ENCODE measurements at places on chromosomes 7 and 10. TPM values are rescaled to one million over a fixed set of nuclear protein-coding genes. Genes with fewer than 3 reads are reported as not detected.

The HECTD2 gene
- 5.4 TPM for total RNA-seq

The PLCE1 gene
- total RNA-seq, result 0.12 TPM

The PDK4 gene
- total RNA-seq, result not detected

The DNA2 gene
- 40.3 TPM for total RNA-seq

The DEPP1 gene
- 1.4 TPM for total RNA-seq

The PPP3CB gene
- 45.7 TPM for total RNA-seq

The TBRG4 gene
- 107 TPM for total RNA-seq

The SCRN1 gene
- 10.3 TPM for total RNA-seq

DNA sequence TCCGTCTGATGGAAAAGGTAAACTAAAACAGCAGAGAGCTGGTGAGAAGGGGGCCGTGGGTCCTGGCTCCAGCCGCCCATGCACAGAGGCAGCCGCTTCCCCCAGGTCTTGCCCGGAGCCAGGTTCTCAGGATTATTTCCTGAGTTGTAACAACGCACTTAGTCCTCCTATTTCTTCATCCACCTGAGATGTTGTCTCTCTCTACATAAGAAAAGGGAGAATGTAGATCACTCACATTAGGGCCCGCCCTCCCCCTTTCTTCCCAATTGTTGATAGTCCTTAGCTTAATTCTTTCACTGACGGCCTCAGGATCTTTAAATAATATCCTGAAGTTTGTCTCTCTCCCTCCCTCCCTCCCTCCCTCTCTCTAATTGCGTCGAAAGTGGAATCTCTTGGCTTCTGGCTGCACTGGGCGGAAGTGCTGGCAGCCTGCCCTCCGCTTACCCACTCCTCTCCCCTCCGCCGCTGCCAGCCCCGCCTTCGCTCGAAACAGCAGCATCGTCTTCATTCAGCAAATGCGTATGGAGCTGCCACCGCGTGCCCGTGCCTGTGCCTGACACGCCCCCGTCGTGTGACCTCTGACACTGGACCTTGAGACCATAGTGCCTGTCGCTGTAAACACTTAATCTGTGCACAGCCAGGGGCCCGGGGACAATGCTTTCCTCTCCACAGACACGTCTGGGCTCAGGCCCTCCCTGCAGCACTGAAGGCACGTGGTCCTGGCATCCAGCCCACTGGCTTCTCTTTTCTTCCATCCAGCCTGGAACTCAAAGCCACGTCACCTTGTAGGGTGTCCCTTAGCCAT, 174.5 kb upstream of the PPP2R2D start:
- no peak for DNase-seq

DNA sequence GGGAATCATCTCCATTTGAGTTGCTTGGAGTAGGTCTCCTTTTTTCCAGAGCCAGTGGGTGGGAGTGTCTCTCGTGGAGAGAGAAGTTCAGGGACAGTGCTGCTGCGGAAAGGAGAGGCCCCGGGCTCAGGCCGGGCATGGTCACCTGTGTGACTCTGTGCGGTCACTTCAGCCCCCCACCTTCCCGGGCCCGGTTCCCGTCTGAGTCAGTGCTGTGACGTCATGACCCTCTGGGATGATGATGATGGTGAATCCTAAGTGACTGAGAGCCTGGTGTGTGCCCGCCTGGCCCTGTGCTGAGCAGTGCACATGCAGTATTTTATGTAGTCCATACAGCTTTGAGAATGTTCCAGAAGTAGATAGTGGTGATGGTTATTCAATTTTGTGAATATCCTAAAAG, 32.6 kb upstream of the AP5Z1 start:
- DNase-seq, result no peak

DNA sequence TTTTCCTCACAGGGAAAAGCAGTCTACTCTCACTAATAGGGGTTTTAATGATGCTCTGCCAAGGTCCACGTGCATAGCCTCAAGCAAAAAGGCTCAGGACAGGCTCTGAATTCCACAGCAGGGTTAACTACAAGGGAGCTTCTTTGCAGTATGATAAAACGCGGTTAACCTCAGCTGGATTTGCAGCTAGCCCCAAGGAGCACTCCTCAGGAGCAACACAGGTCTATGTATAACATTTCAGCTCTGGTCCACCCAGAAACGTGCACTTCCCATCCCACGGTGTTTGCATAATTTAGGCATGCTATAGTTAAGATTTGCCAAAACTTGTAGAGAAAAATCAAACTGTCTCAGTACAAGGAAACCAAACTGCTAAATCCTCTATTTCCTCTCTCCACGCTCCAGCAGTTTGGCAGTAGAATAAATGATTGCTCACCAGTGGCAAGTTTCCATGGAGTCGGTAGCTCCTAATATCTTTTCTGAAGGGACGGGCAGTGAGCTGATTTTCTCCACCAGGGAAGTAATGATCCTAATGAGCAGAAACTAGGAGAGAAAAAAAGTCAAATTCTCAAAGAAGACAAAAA, 13.1 kb upstream of the ASB4 start:
- no peak for DNase-seq

GRCh38 chr10:53808677-53809372, 992.2 kb downstream of the PCDH15 start:
- no peak for DNase-seq

- no peak for DNase-seq
Measured at GRCh38 chr10:71911296-71911953, 52.8 kb upstream of the CHST3 start.

- DNase-seq, result no peak
Measured at GRCh38 chr10:129851941-129852640, 112.0 kb downstream of the EBF3 start.

GRCh38 chr10:11894381-11895107, 71.4 kb downstream of the PROSER2 start:
- DNase-seq, result no peak

DNA sequence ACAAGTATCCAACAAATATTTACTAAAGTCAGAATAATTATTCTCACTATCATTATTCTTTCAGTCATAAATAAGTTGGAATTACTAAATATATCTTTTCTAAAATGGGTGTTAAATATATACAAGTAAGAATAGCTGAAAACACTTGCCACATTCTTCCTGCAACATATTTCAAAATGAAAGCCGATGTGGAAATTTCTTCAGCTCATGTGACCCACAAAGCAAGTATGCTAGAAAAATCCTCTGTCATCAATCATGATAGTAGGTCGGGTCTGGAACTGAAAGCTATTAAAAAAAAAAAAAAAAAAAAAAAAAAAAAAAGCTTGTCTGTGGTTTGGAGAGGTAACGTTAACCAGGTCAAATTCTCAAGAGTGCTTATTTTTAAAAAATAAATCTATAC, 344.7 kb downstream of the NEBL start:
- DNase-seq, result no peak

GRCh38 chr10:10385831-10386230, 631.8 kb upstream of the CELF2 start:
- DNase-seq, result no peak

- DNase-seq, result no peak
Measured at GRCh38 chr7:96985992-96986391, 19.4 kb upstream of the DLX6 start.

DNA sequence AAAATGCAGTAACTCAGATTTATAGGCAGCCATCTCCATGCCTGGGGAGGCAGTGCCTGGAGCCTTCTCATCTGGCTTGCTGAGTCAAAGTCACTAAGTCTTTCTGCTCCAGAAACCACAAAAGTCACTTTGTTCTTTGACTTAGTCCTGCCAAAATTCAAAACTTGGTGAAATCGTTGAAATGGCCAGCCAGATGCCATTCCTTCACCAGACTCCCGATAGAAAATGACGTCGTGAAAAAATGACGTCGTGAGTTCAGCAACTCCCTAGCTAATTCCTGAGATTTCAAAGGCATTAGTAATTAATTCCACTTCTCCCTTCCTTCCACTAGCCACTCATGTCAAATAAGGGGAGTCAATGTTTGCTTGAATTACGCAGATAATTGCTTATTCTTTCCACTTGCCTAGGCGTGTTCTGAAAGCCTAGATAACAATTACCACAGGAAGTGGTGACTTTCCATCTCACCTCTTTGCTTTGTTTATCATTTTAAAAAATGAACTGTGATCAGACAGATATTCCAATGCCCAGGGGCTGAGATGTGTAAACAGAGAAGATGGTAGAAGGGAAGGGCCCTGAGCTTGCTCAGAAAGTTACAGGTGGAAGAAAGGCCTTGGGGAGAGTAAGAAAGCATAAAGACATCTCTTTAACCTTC, 48.5 kb upstream of the OSBPL3 start:
- peak; percentile 30 for DNase-seq

- DNase-seq, result peak; percentile 18
Measured at GRCh38 chr7:65475734-65476319, 102.2 kb downstream of the ZNF92 start.
